ENCODE measurements at places on chromosomes 12 and 14.
A peak's percentile ranks its signal among the peaks of the same experiment; 100 is the strongest.

GRCh38 chr12:67664171-67664570 lies 15.6 kb downstream of the DYRK2 start:
- DNase-seq = no peak

GRCh38 chr12:111741235-111741812 lies 25.4 kb upstream of the ALDH2 start:
- no peak for DNase-seq

DNA sequence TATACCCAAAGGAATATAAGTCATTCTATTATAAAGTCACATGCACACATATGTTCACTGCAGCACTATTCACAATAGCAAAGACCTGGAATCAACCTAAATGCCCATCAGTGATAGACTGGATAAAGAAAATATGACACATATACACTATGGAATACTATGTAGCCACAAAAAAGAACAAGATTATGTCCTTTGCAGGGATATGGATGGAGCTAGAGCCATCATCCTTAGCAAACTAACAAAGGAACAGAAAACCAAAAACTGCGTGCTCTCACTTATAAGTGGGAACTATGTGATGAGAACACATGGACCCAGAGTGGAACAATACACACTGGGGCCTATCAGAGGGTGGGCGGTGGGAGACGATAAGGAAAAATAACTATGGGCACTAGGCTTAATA lies 21.3 kb downstream of the FBXO21 start:
- no peak for DNase-seq

DNA sequence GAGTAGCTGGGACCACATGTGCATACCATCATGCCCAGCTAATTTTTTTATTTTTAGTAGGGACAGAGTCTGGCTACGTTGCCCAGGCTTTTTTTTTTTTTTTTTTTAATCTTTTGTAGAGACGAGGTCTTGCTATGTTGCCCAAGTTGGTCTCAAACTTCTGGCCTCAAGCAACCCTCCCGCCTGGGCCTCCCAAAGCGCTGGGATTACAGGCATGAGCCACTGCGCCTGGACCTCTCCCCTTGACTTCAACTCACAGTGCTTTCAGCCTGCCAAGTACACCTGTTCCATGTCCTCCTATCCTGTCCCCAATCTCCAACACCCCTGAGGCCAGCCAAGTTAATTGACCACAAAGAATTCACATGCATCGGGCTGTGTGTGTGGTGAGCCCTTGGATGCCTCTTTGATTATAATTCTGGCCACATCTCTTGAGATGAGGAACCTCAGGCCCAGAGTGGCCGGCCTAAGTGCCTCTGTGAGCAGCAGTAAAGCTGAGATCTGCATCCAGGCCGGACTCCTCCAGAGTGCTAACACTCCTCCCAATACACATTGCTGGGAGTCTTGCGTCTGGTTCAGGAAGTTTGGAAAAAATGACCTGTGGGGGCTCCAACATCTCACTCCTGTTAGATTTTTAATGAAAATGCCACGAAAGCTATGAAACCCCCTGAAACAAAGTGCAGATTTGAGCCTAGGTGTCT lies 6.8 kb downstream of the RAB35 start:
- DNase-seq = no peak

DNA sequence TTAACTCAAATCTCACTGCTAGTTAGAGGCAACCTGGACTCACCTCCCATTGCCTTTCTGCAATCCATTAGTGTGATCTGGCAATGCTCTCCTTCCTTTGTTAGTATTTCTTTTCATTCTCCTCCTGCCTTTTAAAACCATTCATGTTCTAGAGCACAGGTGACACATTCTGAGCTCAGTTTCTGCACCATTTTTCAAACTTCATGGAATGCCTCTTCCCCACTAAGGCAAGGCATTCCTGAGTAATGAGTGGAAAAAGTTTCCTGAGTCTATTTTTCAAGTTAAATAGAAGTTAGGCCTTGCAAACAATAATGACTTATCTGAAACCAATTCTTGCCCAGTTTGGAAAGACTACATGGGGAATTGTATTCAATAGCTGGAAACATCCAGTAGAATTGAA lies 1001.8 kb downstream of the BCL11B start:
- DNase-seq = no peak

DNA sequence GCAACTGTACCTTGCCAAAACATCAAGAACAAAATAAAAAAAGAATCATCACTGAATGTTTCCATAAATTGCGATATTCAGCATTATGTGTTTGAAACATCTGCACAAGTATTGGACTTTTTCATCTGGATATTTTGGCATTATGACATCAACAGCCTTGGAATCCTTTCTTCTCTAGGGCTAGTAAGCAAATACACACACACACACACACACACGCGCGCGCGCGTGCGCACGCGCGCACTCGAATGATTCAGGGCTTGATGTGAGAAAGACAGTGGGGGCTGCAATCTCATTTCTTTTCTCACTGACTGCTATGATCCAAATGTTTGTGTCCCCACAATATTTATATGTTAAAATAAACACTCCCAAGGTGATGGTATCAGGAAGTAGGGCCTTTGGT lies 90.0 kb upstream of the SLC38A4 start:
- DNase-seq = no peak

DNA sequence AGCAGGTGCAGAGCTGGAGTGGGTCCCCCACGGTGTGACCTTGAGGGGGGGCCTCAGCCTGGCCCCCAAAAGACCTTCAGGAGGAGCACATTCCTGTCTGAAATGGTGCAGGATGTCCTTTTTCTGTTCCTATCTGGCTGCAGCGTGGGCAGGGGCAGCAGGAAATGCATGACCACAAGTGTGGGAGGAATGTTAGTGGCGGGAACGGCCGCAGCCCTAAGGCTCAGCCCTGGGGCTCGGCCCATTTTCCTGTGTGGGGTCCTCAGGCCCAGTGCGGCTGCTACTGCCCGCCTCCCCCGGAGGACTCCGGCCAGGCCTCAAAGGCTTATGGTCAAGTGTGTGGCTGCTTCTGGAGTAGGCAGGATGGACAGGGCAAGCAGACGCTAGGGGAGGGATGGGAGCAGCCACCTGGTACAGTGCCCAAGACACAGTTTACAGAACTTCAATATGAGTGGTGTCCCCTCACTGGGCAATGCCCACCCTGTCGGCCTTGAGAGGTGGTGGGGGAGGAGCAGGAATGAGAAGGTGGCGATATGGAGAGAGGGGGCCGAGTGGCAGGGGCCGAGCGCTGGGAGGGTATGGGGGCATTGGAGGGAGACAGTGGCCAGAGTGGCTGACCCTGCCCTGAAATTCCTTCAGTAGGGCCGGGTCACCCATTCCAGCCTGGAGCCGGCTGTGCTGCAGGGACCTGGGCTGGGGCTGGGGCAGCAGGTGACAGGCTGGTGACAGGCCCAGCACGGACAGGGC lies 137.4 kb downstream of the CALM1 start:
- no peak for DNase-seq

- DNase-seq = no peak
Observed at GRCh38 chr14:51550636-51551035, 101.1 kb upstream of the FRMD6 start.

- DNase-seq = peak; percentile 52
Observed at GRCh38 chr12:57214398-57214781, 2.2 kb upstream of the NXPH4 start.

GRCh38 chr14:91387169-91387835 lies 30.3 kb downstream of the CCDC88C start:
- no peak for DNase-seq

GRCh38 chr12:47121146-47121545 lies 41.4 kb upstream of the AMIGO2 start:
- no peak for DNase-seq

DNA sequence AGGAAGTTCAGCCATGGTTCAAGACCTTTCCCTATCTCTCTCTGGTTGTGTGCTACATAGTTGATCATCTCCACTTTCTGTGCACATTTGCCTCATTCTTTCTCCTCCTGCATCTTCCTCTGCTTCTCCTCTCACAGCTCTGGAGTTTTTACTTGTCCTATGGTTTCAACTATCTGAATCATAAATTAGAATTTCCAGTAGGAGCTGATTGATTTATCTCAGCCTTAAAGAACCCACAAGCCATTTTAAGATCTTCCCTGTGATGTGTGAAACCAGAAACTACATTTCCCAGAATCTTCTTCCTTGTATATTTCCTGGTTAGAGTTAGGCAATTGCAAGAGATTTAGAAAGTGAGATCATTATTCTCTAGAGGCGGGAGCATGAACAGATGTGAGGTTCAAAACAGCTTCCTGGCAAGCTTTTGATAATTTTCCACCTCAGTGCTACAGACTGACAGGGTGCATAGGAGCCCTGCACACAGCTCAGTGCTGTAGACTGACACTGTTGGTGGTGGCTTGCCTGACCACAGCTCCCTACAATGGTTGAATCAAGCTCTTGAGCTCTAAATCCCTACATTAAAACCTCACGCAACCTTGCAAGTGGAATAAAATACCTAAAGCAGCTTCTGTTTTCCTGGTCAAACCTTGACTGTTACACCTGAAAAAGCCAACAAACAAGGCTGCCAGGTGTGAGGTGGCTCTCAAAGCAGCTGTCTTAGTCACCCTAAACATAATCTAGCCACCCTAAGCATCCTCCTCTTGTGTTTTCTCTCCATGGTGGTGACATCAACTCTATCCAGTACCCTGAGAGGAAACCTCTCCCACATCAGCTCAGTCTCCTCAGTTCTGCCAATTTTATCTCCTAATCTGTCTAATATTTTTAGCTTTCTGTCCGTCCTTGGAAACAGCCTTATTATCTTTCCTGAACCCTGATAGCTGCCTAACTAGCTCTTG lies 21.5 kb upstream of the IFNG start:
- no peak for DNase-seq

DNA sequence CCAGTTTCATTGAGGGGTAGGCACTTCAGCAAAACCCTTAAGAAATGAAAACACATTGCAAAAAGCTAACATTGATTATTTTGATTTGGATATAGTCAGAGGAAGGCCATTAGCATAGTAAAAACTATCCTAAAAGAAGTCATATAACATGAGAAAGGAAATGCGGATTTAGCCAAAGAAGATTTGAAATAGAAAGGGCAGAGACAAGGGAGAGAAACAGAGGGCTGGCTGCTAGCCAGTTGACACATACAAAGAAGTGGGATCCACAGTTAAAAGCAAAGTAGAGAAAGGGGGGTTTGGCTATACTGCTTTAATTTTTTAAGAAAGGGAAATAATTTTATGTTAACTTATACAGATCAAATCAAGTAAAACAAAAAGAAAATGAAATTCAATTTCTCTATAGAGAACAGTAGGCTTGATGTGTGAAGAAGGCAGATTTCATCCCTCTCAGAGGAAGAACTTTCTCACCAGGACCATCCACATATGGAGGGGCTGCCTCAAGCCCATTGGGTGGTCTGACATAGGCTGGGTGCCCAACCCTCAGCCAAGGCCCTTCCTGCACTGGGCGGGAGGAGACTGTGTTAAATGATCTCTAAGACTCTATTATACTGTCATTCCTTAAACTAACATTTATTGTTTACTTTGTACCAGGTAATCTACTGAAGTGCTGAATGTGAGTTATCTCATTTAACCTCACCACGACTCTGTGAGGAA lies 420.3 kb downstream of the CCDC91 start:
- DNase-seq = no peak

- no peak for DNase-seq
Observed at GRCh38 chr14:75518625-75519024, 3.6 kb upstream of the BATF start.

DNA sequence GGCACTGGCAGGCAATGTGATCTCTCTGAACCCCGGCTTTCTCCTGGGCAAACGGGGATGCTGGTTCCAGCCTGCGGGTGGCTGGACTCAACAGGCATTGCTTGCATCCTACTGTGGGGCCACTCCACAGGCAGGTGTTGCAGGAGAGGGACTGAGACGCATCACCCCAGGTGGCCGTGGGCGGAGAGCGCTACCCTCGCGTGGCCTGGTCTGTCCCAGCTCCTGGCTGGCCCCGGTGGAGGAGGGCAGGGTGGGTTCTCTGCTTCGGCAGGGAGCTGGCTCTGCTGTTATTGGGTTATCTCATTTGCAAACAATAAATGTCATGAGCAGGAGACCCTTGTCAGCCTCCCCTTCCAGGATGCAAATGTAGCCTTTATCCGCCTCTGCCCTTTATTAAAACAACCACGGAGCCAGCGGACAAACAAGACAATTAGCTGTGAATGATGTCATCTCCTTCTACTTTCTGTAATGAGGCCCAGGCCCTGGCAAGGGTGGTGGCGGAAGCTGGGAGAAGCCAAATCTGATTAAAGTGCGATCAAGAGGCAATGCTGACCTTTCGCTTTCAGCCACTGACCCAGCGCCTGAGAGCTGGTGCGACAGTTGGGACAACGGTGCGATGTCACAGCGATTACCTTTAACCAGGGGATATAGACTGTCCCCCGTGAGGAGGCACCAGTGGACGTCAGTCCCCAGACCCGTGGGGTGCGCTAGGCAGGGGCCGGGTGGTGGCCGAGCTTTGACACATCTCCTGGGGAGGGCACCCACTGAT lies 161.8 kb downstream of the KIF26A start:
- DNase-seq = no peak

GRCh38 chr12:6465467-6466183 lies 4.9 kb downstream of the VAMP1 start:
- peak; percentile 32 for DNase-seq

DNA sequence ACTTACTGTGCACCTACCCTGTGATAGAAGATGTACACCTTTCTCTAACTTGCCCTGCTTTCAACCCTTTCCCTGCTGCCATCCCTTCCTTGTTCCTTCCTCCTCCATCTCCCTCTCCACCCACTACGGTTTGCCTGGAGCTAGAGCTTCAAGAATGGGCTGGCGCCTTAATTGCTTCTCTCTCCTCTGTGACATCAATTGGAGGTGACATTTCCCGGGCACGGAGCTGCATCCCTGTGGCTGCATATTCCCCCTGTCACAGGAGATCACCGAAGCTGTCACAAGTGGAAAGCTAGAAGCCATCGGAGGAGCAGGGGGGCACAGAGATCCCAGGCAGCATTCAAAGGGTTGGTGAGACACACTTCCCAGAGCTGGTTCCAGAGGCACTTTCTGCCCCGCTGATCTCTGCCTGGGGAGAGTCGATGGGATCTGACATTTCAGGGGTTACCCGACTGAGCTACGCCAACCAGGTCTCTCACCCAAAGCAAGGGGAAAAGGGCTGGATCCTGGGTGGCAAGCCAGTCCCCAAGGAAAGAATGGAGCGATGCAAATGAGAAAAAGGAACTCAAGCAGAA lies 604.9 kb downstream of the MED13L start:
- no peak for DNase-seq

GRCh38 chr12:31517994-31518393 lies 72.9 kb downstream of the DENND5B start:
- no peak for DNase-seq

- DNase-seq = no peak
Observed at GRCh38 chr14:59474172-59474571, 9.0 kb upstream of the GPR135 start.

Data from central memory CD8-positive, alpha-beta T cell (primary cell).